ENCODE measurements at places on chromosomes 5 and 9.
A peak's percentile ranks its signal among the peaks of the same experiment; 100 is the strongest.

- DNase-seq = no peak
These were observed 78.6 kb downstream of the SH3RF2 start for GRCh38 chr5:146015001-146015400.

- no peak for DNase-seq
These were observed 96.7 kb upstream of the PRRC1 start for GRCh38 chr5:127420758-127421157.

- no peak for DNase-seq
These were observed 168.5 kb downstream of the OLFM1 start for GRCh38 chr9:135255841-135256580.

DNA sequence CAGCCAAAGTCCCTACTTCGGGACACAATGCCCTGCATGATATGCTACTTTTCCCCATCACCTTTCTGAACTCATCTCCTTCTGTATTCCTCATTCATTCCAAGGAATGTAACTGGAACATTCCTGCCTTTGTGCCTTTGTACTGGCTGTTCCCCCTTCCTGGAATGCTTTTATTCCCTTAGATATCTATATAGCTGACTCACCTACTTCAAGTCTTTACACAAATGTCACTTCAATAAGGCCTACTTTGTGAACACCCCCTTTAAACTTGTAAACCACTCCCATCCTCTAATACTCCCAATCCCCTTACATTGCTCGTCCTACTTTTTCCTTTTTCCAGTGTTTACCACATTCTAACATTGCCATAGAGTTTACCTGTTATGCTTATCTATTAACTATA, 2.4 kb downstream of the NOL6 start:
- no peak for DNase-seq

- DNase-seq = no peak
These were observed 665 bp upstream of the BTF3 start for GRCh38 chr5:73497497-73498056.

GRCh38 chr9:110623462-110624025, 44.0 kb upstream of the SVEP1 start:
- DNase-seq = peak; percentile 64

DNA sequence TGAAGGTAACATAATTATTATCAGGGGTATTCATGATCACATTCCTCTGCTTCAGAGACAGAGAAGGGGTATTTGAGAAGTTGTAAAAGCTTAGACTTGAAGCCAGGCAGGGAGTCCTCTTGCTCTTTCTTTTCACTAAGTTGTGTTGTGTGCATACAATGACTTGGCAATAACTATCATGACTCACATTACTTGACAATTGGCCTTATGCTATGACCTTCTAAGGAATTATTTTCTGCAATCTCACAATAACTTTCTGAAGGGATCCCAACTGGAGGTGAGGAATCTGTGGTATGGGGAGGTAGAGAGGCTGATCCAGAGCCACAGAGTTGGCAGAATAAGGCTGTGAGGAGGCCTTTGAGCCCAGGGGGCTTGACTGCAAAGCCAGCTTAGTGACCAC, 622.3 kb downstream of the MTRR start:
- peak; percentile 3 for DNase-seq

DNA sequence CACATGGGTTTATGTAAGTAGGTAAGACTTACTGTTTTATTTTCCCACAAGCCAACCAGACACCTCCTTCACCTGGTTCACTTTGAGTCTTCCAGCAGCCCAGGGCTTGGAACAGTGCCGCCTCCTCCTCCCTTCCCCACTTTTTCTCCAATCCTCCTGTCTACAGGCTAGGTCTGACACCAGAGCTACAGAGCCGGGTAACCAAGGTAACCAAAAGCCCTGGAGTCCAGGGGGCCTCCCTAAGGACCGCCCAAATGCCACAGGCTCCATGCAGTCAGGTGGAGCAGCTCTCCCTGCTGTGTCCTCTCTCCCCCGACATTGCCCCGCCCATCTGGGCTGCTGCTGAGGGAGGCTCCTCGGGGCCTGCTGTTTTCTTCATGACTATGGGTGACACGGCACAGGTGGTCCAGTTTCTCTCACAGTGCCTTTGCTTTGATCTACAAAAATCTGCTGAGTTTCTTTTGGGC, 138.0 kb upstream of the EFNA5 start:
- peak; percentile 64 for DNase-seq

GRCh38 chr9:107020040-107020530, 157.1 kb downstream of the ZNF462 start:
- DNase-seq = peak; percentile 99

- DNase-seq = no peak
These were observed 13.2 kb downstream of the TICAM2 start for GRCh38 chr5:115589043-115589442.

- no peak for DNase-seq
These were observed 71.3 kb upstream of the OLFM1 start for GRCh38 chr9:135016037-135016640.

GRCh38 chr5:43638107-43638506, 35.1 kb downstream of the NNT start:
- DNase-seq = no peak

- no peak for DNase-seq
These were observed 6.0 kb upstream of the EFNA5 start for GRCh38 chr5:107676702-107677101.

- no peak for DNase-seq
These were observed 35.5 kb downstream of the KCTD16 start for GRCh38 chr5:144206141-144206540.

DNA sequence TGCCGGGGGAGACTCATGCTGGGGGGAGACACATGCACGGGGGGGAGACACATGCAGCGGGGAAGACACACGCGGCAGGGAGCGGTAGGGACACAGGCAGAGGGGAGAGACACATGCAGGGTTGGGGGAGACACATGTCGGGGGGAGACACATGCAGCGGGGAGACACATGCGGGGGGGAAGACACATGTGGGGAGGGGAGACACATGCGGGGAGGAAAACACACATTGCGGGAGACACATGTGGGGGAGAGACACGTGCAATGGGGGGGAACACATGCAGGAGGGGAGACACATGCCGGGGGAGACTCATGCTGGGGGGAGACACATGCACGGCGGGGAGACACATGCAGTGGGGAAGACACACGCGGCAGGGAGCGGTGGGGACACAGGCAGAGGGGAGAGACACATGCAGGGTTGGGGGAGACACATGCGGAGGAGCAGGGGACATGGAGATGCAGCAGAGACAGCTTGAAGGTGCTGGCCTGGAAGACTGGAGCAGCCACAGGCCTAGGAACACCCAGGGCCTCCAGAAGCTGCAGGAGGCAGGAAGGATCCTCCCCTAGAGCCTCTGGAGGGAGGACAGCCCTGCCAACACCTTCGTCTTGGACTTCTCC, 20.3 kb upstream of the OLFM1 start:
- no peak for DNase-seq

GRCh38 chr9:12162181-12162815, 530.9 kb upstream of the TYRP1 start:
- DNase-seq = no peak

- no peak for DNase-seq
These were observed 26.6 kb downstream of the NR5A1 start for GRCh38 chr9:124480621-124480981.

DNA sequence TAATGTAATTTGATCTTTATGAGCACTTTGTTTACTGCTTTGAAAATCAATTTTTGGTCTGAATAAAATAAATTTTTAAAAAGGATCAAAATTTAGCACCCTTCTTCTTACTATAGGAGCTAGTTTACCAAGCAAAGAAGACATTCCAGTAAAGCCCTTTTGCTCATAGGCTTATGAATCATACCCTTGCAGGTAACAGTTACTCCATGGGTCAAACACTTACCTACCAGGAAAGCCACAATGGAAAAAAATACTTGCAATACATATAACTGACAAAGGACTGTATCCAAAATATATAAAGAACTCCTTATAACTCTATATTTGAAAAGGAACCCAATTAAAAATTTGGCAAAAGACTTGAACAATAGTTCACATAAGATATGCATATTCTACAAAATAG, 66.6 kb downstream of the SHOC1 start:
- DNase-seq = peak; percentile 90

- peak; percentile 81 for DNase-seq
These were observed 26.0 kb upstream of the GNE start for GRCh38 chr9:36284226-36284625.

GRCh38 chr9:3980212-3980611, 319.7 kb downstream of the GLIS3 start:
- DNase-seq = no peak

GRCh38 chr9:123454361-123454760, 98.4 kb downstream of the CRB2 start:
- no peak for DNase-seq

GRCh38 chr5:76401801-76402250, 1.3 kb upstream of the IQGAP2 start:
- DNase-seq = no peak

- no peak for DNase-seq
These were observed 43.5 kb downstream of the IRX1 start for GRCh38 chr5:3639175-3639574.

GRCh38 chr5:74187757-74188156, 452.8 kb downstream of the ENC1 start:
- DNase-seq = no peak
